Stimulated activated CD4-positive, alpha-beta T cell treated with anti-CD3 and anti-CD28 coated beads, TNF-alpha, amount 100 ng/mL, for 4 hours (primary cell): ENCODE measurements at places on chromosomes 11 and 22.

DNA sequence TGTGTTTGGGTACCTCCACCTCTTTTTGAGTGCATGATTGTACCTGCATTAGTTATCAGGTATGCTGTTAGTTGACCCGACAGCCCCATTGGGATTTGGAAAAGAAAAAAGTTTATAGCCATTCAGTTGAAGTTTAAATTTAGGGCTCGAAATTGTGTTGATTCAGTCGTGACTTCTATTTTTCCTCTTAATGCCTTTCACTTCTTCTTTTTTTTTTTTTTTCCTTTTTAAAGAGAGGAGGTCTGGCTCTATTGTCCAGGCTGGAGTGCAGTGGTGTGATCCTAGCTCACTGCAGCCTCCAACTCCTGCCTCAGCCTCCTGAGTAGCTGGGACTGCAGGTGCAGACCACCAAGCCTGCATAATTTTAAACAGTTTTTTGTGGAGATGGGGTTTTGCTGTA is 2.3 kb downstream of the STT3A start:
- no peak for DNase-seq

DNA sequence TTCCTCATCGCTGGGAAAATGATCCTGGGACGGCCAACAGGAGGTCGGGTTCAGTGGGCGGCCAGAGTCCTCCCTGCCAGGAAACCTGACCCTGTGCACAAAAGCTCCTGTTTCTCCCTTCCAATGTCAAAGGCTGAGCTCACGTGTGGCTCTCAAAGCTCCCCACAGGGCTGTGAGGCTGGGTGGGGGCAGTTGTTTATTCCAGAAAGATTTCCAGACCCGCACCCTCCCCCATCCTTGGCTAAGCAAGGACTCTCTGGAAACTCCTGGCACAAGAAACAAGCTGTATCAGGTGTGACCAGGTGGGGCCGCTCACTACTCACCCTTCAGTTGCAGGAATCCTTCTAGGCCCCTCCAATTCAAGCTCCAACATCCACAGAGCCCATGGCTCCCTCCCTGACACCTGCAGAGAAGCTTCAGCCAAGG is 131.9 kb downstream of the SHANK2 start:
- DNase-seq, result no peak

DNA sequence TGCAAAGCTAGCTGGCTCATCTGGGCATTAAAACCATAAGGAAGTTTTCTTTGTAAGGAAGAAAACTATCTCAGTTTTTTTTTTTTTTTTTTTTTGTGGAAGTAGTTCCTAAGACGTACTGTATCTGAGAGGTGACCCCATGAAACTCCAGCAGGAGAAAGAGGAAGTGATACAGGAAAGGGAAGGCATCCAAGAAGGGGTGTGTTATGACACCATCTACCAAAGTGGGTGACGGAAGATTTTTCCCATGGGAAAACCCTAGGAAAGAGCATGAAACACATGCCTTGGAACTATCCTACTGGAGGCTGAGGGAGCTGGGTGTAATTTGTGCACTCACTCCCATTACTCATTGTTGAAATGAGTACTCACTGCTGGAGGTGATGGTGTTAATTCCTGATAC is 63.8 kb upstream of the ARHGAP20 start:
- DNase-seq, result no peak

DNA sequence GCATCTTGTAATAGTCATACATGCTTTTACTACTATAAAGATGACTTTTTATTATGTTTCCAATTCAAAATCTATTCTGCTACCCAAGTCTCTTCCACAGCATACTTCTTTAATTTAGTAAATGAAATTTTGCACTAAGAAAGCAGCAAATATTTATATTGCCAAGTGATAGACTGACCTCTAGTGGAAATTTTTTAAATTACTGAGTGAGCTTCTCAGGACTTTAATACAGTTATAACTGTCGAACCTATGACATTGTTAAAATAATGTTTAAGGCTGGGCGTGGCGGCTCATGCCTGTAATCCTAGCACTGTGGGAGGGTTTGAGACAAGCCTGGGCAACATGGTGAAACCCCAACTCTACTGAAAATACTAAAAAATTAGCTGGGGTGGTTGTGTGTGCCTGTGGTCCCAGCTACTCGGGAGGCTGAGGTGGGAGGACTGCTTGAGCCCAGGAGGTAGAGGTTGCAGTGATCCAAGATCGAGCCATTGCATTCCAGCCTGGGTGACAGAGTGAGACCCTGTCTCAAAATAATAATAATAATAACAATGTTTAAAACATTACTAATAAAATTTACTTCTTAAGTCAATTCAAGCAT is 27.3 kb downstream of the STK33 start:
- no peak for DNase-seq

- DNase-seq, result no peak
These were observed 129.5 kb downstream of the MICAL2 start for GRCh38 chr11:12239804-12240371.

GRCh38 chr22:23230348-23231068 is 50.2 kb downstream of the BCR start:
- no peak for DNase-seq

GRCh38 chr22:46934746-46935491 is 172.5 kb downstream of the TBC1D22A start:
- DNase-seq, result no peak

DNA sequence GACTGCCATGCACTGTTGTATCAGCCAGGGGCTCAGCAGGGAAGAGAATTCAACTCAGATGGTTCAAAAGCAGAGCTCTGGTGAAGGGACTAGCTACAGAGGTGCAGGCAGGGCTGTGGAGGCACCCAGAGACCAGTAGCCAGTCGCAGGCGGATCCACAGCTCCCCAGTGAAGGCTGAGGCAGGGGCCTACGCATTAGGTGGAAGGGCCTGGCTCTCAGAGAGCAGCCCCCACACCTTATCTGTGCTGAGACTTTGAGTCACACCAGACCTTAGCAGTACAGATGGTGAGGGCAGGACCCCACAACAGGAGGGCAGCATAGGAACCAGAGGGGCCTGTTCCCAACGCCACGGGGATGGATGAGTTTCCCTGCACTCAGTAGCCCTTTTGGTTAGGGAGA is 189.6 kb downstream of the DSCAML1 start:
- no peak for DNase-seq

GRCh38 chr11:77619576-77620198 is 17.9 kb downstream of the CLNS1A start:
- no peak for DNase-seq

DNA sequence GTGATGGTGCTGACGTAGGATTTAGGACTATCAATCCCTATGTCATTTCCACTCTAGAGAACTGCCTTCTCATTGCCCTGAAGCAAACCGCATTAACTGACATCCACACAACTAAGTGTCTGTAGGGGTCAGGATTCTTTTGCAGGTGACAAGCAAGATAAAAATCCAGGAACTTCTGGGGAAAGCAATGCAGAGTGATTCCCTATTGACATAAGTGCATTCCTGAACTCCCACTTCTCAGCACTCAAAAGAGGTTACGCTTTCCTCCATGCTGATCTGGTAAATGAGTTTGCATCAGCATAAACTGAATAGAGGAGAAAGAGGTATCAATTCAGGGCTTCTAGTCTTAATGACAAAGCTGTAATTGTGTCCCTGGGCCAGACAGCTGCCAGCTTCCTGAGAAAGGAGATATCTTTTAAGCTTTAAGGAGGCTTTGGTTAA is 224.6 kb upstream of the ISX start:
- DNase-seq, result no peak

DNA sequence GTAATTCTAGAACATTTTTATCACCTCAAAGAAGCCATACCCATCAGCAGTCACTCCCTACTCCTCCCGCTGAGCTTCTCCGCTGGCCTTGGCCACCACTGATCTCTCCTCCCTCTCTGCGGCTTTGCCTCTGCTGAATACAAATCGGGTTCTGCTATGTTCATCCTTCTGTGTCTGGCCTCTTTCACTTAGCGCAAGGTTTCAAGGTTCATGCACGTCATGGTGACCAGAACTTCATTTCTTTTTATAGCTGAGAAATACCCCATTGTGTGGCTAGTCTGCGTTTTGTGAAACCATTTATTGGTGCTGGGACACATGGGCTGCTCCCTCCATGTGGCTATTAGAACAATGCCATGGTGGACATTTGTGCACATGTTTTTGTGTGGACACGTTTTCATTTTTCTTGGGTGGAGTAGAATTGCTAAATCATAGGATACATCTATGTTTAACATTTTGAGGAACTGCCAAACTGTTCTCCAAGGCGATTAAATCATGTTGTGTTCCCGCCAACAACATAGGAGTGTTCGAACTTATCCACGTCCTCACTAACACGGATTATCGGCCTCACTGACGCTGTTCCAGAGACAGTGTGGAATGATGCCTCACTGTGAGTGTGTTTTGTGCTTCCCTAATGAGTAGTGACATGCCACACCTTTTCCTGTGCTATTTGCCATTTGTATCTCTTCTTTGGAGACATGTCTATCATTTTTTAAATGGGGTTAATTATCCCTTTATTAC is 24.2 kb upstream of the KRTAP5-6 start:
- DNase-seq, result no peak

DNA sequence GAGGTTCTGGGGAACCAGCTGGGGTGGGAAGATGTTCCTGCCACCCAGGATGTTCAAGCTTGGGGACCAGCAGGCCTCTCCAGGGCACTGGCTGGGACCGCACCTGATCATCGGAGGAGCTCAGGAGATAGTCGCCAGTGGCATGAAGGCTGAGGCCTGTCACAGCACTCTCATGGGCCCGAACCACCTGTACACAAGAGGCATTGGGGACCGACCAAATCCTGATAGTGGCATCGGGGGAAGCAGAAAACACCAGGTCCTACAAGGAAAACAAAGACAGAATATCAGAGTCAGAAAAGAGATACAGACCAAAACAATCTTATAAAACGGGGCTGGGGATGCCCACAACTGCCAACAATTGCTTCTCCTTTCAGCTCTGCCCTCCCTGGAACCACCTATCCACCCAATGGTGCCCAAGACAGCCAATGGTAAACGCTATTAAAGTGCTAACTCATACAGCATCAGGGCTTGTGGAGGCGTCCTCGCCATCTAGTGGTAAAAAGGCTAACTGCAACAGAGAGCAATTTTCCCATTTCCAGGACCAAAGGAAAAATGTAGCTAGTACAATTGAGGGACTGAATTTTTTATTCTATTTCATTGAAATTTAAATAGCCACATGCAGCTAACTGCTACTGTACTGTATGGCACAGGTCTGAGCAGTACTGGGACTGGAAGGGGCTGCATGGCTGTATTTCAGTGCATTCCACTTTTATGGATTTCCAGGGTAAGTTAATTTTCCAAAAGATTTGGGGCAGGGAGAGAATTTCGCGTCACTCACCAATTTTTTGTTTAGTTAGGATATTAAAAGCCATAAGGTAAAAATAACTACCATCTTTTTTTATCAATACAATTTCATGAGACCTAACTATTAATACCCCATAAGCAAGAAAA is 7.1 kb downstream of the PRPF19 start:
- DNase-seq, result no peak

- no peak for DNase-seq
These were observed 53.1 kb downstream of the WNT7B start for GRCh38 chr22:45923835-45924234.

GRCh38 chr11:103085758-103086365 is 6.1 kb downstream of the DCUN1D5 start:
- DNase-seq, result no peak
